ENCODE measurements at places on chromosomes 5 and 9. TPM values are rescaled to one million over a fixed set of nuclear protein-coding genes. Genes with fewer than 3 reads are reported as not detected.

The PRDM9 gene
- not detected for total RNA-seq

The KCNT1 gene
- total RNA-seq, result 2.8 TPM

The CATSPER3 gene
- not detected for total RNA-seq

The TMOD1 gene
- 103 TPM for total RNA-seq

The PAX5 gene
- total RNA-seq, result 0.62 TPM

The FST gene
- 14.4 TPM for total RNA-seq

The PCDHB15 gene
- 9.9 TPM for total RNA-seq

The KIF27 gene
- 12.5 TPM for total RNA-seq
